ENCODE measurements at places on chromosomes 11 and 22.

GRCh38 chr11:18108254-18108653 is 2.4 kb upstream of the SAAL1 start:
- no peak for DNase-seq

DNA sequence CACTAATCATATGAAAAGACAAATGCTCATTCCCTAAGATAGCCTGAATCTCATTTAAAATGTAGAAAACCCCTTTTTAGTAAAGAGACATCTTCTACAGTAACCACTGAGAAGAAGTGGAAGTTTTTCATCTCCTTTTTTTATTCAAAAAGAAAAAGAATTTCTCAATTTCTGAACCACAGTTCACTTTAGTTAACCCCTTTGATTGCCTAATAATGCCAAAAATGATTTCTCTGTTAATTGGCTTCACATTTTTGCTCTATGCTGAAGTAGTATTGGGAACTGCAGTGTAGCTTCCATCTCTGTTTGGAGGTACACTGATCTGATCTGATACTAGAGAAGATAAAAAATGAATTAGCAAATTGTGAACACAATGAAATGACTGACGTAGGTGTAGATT is 58.3 kb downstream of the CD44 start:
- DNase-seq, result no peak

DNA sequence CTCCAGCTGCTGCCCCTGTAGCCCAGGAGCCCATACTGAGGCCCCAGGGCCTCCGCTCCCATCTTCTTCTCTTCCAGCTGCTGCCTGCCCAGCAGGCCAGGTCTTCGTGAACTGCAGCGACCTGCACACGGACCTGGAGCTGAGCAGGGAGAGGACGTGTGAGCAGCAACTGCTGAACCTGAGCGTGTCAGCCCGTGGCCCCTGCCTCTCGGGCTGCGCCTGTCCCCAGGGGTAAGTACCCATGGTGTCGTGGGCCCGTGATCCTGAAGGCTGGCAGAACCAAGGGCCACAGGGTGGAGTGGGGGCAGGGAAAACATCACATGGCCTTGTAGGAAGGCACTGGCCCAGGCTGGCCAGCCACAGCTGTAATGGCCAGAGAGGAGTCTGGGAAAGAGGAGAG is 31.2 kb downstream of the OTOG start:
- no peak for DNase-seq

DNA sequence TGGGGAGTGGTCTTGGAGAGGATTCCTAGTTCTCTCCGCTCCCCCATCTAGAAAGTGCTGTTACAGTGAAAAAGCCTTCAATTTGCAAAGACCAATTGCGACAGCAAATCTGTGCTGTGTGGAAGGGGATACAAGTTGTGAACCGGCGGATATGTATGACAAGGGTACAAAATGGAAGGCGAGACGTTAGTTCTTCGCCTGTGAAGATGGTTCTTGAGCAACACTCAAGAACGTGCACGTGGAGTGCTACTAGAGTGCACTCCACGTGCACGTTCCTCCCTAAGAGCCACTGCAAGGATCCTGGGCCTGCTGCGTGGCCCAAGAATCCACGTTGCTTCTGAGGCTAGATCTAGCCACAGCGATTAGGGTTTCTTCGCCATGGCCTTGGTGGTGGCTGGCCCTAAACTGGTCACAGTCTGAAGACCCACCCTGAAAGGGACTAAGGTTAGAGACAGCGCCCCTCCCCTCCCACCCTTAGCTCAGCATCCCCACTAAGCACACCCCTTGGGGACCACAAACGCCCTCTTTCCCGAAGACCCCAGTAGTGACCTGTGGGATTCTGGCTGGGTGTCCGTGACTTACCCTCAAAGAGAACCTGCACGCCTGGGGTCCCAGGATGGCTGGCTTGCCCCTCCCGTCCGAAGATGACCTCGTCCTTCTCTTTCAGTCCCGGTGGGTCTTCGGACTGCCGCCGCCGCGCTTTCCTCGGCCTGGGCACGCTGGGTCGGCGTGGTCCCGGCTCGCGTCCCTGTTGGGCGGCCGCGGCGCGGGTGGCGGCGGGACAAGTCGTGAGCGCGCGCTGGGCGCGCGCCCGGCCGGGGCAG is 519 bp upstream of the PDE3B start:
- DNase-seq, result peak; percentile 5

DNA sequence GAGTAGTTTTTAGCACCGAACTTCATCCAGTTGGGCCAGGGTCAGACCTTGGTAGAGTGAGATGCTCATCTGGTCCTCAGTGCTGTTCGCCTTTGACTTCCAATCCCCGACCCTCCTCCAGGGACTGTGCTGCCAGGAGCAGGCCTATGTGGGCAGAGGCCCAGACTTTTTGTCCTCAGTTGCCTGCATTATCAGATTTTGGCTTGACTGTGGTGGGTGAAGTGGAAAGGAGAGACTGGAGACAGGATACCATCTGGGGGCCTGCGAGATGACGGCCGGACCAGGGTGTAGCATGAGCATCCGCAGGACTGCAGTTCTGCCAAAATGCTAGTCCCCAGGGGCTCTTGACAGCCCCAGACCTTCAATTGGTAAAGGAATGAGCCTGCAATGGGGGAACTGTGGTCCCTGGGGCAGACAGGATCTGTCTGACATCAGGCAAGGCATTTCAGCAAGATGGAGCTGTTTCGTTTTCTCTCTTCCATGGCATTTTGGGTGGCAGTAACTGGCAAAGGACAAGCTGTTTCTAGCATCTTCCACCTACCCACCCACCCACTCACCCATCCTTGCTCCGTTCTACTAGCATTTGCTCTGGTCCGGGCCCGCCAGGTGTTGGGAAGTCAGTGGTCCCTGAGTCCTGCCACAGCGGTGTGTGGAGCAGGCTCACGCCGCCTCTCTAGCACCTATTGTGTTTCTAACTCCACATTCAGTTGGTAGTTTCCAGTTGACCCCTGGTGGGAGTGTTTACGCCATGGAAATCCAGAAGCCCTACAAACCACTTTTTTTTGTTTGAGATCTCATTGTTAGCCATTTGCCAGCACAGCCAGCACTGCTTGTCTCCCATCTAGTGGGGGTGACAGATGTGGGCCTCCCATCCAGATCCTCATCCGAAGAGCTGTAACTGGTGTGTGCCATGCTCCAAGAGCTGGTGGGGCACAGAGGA is 53.5 kb downstream of the OTOG start:
- DNase-seq, result peak; percentile 16

DNA sequence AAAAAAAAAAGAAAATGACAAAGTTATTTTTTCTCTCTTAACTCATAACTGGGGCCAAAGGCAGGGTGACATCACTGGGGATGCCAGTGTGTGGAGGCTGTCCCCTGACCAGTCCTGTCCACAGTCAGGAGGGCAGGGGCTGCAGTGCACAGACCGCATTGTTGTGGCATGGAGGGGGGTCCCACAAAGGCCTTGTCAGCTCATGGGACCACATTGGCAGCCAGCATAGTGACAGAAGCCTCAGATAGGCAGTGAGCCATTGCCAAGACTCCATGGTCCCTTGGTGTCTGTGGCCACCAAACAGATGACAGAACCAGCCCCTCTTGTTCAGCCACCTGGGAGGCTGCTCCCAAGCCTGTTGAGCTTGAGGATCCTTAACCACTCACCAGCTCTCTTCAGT is 4.1 kb downstream of the TMEM80 start:
- no peak for DNase-seq

All from neural progenitor cell (in vitro differentiated cells).